ENCODE measurements at places on chromosomes 6 and 20.
A peak's percentile ranks its signal among the peaks of the same experiment; 100 is the strongest.

- no peak for DNase-seq
These were observed at the start of gene ESR1 for GRCh38 chr6:151807513-151808370. Gene ESR1, plus strand, starts transcription at chr6:151807682. Its CDS starts 231 bp downstream, at chr6:151807913.

DNA sequence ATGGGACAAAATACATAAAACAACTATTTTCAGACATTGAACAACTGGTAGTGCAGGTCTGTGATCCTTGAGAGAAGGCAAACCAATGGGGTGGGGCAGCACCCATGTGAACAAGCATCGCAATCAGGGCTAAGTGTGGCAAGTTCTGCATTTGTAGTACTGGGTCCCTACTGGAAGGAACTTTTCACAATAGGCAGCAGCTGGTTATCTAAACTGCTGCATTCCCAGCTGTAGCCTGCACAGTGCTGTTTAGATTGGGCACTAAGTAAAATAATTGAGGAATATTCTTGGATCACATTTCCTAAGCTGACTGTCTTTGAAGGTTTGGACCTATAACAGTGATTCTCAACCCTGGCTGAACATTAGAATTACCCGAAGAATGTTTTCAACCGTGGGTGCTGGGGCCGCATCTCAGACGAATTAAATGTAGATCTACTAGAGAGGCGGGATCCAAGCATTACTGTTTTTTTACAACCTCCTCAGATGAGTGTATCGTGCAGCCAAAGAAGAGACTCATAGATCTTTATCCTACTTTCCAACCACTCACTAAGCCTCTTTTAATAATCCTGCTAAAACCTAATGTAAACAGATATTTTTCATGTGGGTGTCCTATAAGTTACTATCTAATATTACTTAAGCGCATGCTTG is 12.4 kb upstream of the MAP3K4 start:
- no peak for DNase-seq

- no peak for DNase-seq
These were observed 1.2 kb downstream of the CST7 start for GRCh38 chr20:24950128-24950835.

GRCh38 chr6:17984812-17985670 is 2.4 kb downstream of the KIF13A start:
- no peak for DNase-seq

DNA sequence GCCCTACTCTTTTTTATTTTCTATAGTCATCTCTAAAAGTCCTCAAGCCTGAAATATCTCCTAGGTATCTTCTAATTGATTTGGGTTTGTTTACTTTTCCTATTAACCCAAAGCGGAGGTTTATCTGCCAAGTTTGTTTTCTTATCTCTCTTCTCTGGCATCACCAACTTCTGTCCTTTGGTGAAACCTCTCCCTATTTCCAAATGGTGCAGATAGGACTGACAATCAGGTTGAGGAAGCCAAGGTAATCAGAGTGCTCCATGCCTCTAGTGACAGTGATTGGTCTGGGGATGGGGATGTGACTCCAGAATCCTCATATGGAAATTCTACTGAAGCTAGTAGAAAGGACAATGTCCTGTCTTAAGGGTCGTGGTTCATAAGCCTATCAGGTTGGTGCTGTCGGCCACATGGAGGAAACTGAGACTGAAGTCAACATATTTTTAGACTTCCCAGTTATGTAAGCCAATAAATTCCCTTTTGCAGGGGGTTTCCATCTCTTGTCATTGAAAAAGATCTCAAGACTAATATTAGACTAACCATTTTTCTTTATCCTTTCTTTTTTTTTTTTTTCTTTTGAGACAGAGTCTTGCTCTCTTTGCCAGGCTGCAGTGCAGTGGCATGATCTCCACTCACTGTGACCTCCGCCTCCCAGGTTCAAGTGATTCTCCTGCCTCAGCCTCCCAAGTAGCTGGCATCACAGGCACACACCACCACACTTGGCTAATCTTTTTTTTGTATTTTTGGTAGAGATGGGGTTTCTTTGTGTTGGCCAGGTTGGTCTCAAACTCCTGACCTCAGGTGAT is 28.0 kb downstream of the KIF6 start:
- no peak for DNase-seq

DNA sequence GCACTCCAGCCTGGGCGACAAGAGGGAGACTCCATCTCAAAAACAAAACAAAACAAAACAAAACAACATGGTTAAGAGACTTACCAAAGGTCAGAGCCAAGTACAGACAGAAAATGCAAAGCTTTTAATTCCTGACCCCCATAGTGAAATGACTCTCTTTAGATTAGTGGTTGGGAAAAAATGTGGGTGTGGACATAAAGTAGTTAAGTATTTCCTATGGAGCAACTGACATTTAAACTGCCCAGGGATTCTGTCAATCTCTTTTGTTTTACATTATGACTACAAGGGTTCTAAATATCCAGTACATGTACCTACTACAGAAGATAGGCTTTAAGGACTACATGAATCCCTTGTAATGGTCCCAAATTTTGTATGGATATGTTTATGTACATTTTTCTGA is 75.1 kb downstream of the IRAK1BP1 start:
- DNase-seq, result no peak

GRCh38 chr20:43040427-43040826 is 149.3 kb downstream of the PTPRT start:
- DNase-seq, result peak; percentile 58

- DNase-seq, result no peak
These were observed 158.5 kb downstream of the ID4 start for GRCh38 chr6:19995575-19996257.

DNA sequence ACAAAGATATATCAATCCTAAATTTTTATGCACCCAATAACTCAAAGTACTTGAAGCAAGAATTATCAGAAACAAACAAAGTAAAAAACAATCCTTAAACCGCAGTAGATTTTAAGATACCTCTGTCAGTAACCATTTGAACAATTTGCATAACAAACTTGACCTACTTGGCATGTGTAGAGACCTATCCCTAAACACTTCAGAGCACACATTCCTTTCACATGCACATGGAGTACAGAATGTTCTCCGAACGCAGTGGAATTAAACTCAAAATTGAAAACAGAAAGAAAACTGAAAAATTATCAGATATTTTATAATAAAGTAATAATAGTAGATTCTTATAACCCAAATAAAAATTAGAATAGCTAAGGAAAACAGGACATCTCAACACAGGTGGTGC is 162.6 kb upstream of the THBS2 start:
- DNase-seq, result no peak

DNA sequence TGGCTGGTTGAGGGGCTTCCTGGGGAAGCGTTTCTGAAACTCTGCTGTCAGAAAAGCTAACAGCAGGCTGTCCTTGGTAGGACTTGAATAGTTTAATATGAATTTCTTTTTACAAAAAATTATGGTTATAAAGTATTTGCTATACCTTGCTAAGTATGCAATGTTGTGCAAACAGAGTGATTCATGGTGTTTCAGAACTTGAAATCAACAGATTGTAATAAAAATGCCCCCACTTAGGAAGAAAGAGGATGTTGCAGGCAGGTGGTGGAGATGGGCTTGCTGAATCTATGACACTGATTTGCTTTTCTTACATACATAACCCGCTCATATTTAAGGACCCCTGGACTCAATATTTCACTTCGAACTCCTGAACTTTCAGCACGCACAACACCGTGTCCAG is 211.6 kb downstream of the THBS2 start:
- no peak for DNase-seq

- DNase-seq, result no peak
These were observed 20.6 kb downstream of the RBCK1 start for GRCh38 chr20:428658-429200.

DNA sequence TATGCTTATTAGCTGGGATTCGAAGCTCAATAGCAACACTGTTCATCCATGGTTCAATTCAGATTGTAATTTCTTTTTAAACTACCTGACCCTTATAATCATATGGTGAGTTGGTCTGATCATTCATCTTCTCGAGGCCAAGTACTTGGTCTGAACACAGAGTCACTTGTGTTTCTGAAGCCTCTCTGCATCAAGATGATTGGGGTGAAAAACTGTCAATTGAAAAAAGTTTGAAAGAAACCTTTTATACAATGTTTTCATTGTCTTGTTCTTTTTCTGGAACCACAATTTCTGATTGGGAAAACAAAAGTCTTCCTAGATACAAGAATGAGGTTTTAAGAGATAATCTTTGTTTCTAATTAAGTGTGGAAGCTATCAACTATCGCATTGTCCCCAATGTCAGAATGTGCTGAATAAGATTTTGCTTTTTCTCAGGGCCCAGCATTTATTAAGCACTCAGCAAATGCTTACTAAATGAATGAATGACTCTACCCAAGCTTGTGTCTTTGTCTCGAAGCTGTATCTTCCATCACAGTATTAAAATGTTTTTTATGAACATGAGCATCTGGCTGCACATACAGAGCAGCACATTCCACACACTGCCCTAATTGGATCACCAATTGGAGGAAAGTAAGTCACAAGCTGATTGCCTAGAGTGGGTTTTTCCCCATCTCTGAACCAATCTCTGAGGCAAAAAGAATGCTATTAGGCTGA is 45.0 kb upstream of the MOXD1 start:
- no peak for DNase-seq

GRCh38 chr6:24403501-24403824 is 727 bp downstream of the MRS2 start:
- no peak for DNase-seq

Measured in DND-41 (cell line).